ENCODE measurements at places on chromosomes 5 and 9.

DNA sequence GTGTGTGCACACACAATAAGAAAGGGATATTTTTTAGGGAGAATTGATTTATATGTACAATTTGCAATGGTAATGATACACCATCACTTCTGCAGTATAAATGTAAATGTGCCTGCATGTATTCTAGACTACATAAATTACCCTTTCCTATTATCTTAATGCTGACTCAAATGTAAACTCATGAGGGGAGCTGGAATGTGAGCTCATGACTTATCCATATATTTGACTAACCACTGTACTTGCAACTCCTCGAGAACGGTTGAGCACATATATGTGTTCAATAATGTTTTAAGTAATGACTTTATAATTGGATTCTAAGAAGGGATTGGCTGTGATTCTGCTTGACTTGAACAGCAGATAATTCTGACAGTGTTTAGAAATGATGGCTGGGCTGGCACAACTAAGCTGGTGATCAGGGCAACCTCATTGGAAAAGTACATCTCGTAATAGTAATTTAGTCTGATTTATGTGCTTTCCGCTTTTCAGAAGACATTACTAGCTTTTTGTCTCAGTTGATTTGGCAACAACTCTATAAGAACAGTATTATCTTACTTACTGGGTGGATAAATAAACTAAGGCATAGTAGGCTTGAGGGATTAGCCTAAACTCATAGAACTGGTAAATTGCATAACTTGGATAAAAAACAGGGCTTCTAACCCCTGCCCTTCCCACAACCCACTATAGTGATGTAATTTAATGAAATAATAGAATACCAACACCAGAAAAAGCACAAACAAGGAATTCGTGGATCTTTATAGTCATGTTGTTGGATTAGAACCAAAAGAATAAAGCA, 130.2 kb upstream of the SPEF2 start:
- DNase-seq, result no peak

DNA sequence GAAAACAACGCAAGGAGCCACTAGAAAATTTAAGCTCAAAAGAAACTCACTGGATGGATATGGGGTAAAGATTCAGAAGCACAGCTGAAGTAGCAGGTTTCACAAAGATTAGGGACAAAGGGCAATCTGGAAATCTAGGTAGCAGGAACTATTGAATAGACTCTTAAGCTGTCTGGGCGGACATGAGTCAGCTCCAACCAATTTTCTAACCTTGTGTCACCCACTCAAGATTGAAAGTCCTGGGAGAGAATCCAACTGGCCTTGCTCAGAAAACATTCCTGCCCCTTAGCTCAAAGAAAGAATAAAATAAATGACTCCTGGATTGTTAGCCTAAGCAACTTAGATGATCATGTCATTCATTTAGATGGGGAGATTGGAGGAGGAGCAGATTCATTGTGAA, 69.2 kb downstream of the STK32A start:
- DNase-seq, result peak; percentile 75

GRCh38 chr5:179111267-179112207, 51.4 kb downstream of the ZNF354C start:
- DNase-seq, result no peak

GRCh38 chr5:93300309-93300923, 280.6 kb downstream of the NR2F1-AS1 start:
- no peak for DNase-seq

DNA sequence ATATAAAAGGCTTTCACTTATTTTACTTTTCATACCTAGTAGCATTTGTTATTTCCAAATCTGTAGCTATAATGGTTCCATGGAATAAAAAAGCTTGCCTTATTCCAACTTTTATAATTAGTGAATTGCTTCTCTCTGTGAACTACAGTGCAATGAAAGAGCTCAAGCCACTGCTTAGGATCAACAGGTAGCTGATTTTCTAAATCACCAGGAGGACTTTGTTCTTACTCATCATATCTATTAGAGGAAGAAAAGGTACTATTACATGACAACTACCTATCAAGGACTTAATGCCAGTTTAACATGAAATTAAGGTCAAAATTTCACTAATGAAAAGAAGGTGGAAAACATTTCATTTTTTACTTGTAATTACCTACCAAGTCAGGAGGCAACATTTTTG, 414.6 kb downstream of the BNC2 start:
- DNase-seq, result no peak

DNA sequence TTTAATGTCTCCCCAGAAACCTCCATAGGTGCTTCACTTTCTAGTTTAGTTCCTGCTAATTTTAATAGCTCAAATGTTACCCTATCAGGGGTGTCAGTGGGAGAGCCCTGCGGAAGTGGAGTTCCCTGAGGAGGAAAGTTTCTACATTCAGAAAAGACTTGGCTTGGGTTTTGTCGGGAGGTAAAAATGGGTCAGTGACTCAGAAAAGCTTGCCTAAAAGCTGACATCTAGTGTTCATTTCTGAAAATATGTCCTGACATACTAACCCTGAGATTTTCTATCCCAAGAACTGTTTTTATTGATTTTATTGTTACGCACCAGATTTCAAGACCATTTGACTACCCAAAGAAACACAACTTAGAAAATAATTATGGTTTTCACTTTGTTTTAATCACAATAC, 40.9 kb upstream of the GLDC start:
- DNase-seq, result no peak

Measured in HS-5 (cell line).